ENCODE measurements at places on chromosomes 7 and 10.

- peak; percentile 35 for DNase-seq
These were observed 72.1 kb upstream of the STARD3NL start for GRCh38 chr7:38105874-38106483.

- peak; percentile 51 for DNase-seq
These were observed 134.0 kb downstream of the CD36 start for GRCh38 chr7:80772347-80772993.

- DNase-seq: peak; percentile 78
These were observed 954 bp downstream of the FSCN3 start for GRCh38 chr7:127594490-127594889.

DNA sequence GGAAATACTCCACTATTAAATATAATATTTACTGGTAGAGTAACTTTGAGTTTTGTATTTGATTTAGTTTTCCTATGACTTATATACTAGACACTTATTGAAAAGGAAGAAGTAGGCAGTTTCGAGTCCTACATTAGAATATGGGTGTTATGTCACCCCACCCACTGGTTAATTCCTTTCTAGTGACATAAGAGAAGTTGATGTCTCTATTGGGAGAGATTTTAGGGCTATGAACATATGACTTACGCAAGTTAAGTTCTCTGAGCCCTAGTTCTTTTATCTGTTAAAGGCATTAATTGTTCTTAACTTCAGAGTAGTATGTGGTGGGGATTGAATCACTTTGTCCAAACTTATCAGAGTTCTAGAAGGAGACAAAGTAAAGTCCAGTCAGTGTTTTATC is 30.5 kb downstream of the CPED1 start:
- DNase-seq: no peak

DNA sequence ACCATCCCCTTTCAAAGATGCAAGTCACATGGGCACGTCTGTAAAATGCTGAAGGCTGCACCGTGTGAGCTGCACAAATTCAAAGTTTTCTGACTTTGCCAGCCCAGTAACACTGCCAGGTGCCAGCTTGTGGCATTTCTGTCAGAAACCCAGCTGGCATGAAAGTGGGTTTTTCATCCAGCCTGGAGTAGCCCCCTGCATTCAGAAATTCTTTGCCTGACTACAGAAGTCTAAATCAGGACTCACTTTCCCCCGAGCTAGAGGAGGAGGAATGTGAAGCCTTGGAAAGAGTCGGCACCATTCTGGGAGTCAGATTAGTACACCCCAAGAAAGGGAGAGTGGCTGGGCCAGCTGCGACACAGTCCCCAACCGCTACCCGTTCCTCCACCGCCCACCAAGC is 56.7 kb upstream of the EN2 start:
- no peak for DNase-seq

GRCh38 chr7:47982610-47983009 is 3.2 kb upstream of the HUS1 start:
- DNase-seq: no peak

GRCh38 chr7:110090110-110090820 is 1000.7 kb upstream of the LRRN3 start:
- DNase-seq: peak; percentile 41

- no peak for DNase-seq
These were observed 972 bp downstream of the PAOX start for GRCh38 chr10:133379801-133380666.

- DNase-seq: no peak
These were observed 139.4 kb upstream of the AKR1E2 start for GRCh38 chr10:4686644-4686996.
